ENCODE measurements at places on chromosomes 1 and 21.

GRCh38 chr21:41824466-41825207 is 54.5 kb downstream of the PRDM15 start:
- no peak for DNase-seq

DNA sequence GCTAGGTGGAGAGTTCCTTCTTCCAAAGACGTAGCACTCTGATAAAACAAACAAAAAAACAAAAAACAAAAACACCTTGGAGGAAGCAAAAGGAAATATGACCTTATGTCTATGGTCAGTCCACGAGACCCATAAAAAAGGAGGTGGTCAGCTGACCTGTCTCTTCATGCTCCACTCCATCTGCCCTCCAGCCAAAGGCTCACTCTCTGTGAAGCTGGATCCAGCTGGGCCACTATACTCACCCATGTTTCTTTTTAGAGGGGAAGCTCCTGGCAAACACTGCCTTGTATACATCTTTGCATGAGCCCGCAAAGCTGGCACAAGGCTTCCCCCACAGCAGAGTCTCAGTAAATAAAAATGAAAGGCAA is 126.1 kb upstream of the CACHD1 start:
- no peak for DNase-seq

GRCh38 chr1:43951021-43951985 is 4.6 kb downstream of the IPO13 start:
- DNase-seq: no peak

DNA sequence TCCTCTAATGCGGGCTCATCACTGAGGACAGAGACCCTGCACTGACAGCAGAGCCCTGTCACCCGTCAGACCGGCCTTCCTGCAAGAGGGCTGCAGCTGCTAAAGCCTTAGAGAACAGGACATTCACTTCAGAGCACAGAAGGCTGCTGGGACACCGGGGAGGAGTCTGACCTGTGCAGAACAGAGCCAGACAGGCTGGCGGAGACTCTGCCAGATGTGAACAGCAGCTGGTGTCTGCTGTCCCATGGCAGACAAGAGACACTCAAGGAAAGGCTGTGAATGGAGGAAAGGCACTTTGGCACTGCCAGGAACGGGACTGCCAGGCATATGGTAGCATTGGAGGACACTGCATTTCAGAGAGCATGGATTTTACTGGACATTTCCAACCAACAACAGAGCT is 21.4 kb downstream of the MRAP start:
- DNase-seq: no peak
